ENCODE measurements at places on chromosomes 1 and 21. TPM values are rescaled to one million over a fixed set of nuclear protein-coding genes. Genes with fewer than 3 reads are reported as not detected.
A peak's percentile ranks its signal among the peaks of the same experiment; 100 is the strongest.

GRCh38 chr1:38489844-38490270, 369.7 kb downstream of the RRAGC start:
- DNase-seq = no peak

DNA sequence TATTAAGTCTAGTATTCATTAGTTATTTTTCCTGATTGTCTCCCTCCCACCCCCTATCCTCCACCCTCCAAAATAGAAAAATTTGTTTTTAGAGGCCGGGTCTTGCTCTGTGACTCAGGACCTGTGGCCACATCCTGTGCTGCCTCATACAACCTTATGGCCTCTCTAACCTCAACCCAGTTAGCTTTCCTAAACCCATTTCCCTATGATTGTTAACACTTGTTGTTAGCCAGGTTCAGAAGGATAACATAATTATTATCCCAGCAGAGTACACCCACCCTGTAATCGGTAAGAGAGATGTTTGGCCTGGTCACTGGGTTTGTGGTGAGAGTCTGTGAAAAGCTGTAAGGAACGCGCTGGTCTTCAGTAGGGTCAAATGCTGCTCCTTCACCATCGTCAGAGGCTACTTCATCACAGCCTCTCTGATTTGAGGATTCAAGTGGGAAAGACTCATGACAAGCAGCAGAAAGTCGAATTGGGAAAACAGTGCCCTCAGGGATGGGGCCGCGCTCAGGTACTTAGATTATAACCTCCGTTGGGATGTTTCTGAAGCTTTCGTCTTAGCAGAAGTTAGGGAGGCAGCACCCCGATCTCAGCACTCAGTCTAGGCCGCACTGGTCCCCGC, 35.9 kb upstream of the HMGN1 start:
- DNase-seq = no peak

Gene MAP3K21
- polyA plus RNA-seq = 20.7 TPM

Gene CXADR
- 34.5 TPM for polyA plus RNA-seq

GRCh38 chr1:125086611-125087010, 3901.8 kb downstream of the SRGAP2C start:
- DNase-seq = no peak

DNA sequence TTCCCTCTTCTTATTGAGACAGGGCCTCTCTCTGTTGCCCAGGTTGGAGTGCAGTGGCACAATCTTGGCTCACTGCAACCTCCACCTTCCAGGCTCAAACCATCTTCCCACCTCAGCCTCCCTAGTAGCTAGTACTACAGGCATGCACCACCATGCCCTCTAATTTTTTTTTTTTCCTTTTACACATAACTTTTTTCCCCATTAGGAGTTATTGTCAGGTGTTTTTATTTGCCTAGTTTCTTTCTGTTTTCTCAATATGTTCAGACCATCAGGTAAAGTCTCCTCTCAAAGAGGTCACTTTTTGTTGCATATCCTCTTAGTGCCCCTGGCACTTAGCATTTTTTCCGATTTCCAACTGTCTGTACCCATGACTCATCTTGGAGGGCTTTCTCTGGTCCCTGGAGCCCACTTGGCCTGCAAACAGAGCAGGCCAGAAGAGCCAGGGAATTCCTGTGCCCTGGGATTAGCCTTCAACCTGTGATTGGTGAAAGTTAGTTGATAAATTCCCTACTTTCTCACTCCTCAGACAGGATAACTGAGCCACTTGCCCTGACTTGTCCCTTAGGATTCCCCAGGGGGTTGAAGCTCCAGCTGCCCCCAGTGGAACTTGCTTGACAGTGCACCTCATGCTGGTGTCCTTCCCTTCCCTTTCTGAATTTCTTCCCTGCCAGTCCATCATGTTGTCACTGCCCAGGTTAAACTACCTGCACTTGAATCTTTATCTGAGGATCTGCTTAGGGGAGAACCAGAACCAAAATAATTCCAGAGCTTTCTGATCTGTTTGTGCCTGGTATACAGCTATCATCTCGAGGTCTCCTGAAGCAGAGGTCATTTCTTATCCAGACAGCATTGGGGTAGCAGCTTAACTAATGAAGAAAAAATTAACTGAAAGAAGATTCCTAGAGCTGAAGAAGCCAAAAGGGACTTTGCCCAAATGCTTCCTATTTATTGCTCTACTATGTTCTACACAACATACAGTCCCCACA, 2.4 kb downstream of the NTPCR start:
- no peak for DNase-seq

- no peak for DNase-seq
Measured at GRCh38 chr21:44927587-44928461, 7.1 kb upstream of the ITGB2 start.

Gene TRABD2B
- polyA plus RNA-seq = 15.3 TPM

Gene RIPPLY3
- polyA plus RNA-seq = 2.1 TPM

- no peak for DNase-seq
Measured at GRCh38 chr1:193766329-193766728, 579.9 kb upstream of the B3GALT2 start.

GRCh38 chr1:58403894-58404293, 142.6 kb downstream of the OMA1 start:
- DNase-seq = no peak

Gene ADAM30
- polyA plus RNA-seq = not detected

Gene MPL
- polyA plus RNA-seq = 0.11 TPM

Gene SIPA1L2
- 34.3 TPM for polyA plus RNA-seq

DNA sequence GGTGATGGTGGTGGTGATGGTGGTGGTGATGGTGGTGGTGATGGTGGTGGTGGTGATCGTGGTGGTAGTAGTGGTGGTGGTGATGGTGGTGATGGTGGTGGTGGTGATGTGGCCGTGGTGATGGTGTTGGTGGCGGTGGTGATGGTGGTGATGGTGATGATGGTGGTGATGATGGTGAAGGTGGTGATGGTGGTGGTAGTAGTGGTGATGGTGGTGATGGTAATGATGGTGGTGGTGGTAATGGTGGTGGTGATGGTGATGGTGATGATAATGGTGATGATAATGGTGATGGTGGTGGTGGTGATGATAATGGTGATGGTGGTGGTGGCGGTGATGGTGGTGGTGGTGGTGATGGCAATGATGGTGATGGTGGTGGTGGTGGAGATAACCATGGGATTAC, 6.8 kb upstream of the COL6A2 start:
- no peak for DNase-seq

Gene TNNT2
- 59.0 TPM for polyA plus RNA-seq

Gene BRINP2
- 0.33 TPM for polyA plus RNA-seq

Gene RUNX3
- 0.47 TPM for polyA plus RNA-seq

Gene FMO3
- not detected for polyA plus RNA-seq

Gene ITLN1
- 2.4 TPM for polyA plus RNA-seq

DNA sequence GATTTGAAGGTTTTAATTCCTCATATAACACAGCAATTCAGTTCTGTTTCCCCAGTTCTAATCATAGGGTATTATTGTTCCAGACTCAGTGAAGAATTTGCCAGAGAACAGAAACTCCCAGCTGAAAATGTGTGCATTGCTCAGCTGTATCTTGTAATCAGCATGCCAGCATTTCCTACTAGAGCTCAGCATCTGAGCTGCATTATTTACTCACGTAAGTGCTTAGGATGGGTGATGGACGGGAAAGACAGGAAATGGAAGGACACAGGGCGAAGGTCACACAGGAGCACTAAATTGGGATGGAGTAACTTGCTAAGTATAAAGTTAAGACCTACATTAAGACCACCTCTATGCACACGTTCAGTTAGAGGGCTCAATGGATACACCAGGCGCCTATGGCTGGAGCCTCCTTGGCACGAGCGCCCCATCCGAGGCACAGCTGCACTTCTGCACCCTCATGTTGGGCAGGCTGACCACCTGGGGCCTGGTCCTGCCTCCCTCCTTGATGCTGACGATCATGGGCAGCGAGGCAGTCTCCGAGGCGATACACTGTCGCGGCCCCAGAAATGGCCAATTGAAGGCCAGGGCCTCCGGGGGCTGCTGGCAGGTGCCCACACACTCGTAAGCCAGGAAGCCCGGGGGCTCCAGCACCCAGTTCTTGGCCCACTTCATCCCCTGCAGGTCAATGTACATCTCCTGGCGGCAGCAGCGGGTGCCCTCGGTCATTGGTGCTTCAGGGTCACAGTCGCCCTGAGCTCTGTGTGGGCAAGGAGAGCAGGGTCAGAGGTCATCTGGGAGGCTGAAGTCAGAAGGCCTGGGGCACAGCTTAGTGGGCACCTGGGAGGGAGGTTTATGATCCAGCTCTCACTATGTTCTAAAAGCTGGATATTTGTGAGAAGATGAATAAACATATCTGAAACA, 3.7 kb downstream of the LEFTY2 start:
- no peak for DNase-seq

Gene C1orf94
- polyA plus RNA-seq = 0.10 TPM

DNA sequence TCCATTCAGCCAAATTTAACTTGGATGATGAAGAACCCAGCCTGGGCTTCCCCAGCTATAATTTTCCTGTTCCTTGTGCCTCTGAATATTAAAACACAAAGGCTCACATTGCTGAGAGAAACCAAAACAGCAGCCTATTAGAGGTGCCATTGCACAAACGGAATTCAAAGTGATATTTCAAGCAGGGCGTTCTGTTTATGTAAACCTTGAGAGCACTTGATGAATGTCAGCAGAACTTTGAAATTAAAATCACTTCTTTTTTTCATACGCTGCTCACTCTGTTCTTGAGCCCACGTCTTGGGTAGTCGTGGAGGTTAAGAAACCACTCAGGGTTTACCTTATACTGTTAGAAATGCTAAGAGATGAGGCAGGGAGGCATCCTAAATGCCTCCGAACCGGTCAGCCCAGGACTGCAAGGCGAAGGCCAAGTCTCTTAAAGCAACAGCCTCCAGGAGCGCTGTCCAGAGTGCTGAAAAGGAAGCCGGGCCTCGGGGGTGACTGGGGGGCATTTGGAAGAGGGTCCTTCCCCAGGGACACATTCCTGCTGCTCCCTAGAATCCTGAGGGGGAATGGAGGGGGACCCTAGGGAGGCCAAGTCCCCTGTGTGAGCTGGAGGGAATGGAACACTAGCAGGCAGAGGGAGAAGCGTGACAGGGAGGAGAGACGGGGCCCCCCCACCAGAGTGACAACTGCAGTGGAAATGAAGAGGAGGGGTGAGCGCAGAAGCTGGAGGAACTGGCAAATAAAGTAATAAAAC, 154.8 kb upstream of the VAMP3 start:
- DNase-seq = peak; percentile 59

DNA sequence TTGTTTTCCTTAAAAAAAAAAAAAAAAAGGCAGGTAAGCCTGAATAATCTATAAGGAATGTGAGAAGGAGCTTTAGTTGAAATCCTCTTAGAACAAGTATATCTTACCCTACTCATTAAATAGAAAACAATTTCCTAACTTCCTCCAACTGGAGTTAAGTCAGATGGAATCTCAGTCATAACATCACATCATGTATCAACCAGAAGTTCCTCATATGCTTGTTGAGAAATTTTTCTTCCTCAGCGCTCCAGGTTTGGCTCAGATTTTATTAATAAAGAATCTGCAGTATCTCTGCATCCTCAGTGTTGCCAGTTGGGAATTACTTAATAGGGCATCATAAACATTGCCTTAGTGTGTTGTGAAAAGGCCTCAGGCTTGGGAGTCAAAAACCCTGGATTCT, 37.6 kb downstream of the DUSP10 start:
- no peak for DNase-seq

DNA sequence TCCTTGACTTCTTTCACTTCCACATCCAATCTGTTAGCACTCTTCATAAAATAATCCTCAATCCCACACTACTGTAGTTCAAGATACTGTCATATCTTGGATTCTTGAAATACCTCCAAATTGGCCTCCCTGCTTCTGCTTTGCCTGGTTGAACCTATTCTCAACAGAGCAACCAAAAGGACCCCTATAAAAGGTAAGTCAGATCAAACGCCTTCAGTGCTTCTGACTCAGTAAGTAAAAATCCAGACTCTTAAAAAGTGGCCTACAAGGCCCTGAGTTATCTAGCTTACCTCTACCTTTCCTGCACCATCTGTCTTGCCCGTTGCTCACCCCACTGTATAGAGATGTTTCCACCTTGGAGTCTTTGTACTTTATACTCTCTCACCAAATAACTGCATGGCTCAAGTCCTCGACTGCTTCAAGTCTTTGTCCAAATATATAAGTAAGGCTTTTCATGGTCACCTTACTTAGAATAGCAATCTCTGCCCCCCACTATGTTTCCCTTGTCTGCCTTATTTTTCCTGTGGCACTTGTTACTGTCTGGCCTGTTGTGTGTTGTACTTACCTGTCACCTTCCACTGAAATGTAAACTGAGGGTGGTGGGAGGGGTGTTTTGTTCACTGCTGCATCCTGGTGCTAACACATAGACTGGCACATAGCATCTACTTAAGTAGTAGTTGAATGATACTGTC, 5.1 kb upstream of the PIGV start:
- no peak for DNase-seq

DNA sequence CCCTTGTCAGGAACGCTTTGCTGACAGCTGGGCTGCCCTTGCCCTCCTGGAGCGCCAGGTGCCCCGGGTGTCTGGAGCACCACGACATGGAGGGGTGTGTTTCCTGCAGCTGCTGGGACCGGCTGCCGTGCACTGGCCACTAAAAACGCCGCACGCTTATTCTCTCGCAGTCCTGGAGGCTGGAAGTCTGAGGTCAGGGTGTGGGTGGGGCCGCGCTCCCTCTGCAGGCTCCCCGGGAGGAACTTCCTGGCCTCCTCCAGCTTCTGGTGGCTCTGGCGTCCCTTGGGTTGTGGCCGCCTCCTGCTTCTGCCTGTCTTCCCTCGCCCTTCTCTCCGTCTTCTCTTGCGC, 28.0 kb upstream of the PLCH2 start:
- DNase-seq = no peak

DNA sequence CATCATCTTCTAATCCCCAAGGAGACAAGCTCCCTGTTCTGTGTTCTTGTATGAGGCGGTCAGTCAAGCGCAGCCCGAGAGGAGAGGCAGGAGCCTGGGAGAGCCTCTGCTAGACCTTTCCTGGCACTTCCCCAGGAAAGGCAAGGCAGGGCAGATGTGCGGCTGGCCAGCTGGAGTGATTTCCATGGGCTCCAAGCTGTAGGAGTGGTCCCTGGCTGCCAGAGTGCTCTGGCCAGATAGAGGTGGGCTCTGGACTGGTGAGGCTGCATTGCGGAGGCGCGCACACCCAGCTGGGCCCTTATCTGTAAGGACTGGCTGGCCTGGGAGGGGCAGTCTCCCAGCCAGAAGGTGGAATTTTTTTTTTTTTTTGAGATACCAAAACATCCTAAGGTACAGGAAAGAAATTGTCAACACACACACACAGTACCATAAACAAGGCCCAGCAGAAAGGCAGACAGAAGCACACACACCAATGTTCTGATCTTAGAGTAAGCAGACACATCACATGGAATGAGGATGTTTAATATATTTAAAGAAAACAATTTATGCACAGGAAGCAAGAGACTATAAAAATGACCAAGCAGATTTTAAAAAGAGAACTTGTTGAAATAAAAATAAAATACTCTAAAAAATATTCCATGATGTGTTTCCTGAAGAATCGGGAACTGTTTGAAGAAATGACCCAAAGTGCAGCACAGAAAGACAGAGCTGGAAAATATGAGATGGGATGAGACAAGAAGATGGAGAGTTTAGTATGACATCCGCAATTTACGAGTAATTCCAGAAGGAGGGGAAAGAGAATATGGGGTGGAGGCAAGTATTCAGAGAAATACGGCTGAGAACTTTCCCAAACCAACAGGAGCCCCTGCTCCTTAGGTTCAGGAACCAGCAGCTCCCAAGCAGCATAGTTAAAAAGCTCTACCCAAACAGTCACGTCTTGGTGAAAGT, 13.4 kb downstream of the IBA57 start:
- DNase-seq = no peak

GRCh38 chr1:222811671-222812070, 3.2 kb upstream of the DISP1 start:
- DNase-seq = no peak

- DNase-seq = no peak
Measured at GRCh38 chr1:162310337-162310736, 66.3 kb downstream of the SPATA46 start.

- DNase-seq = no peak
Measured at GRCh38 chr1:95575291-95575690, 341.3 kb downstream of the RWDD3 start.

Gene NMNAT1
- polyA plus RNA-seq = 22.5 TPM

Gene CD1D
- polyA plus RNA-seq = 6.4 TPM

Measured in right renal pelvis (tissue), 4 donors.